Skin of body (tissue), 3 donors: ENCODE measurements at places on chromosomes 12 and 14. TPM values are rescaled to one million over a fixed set of nuclear protein-coding genes. Genes with fewer than 3 reads are reported as not detected.

Gene NID2
- total RNA-seq: 68.8 TPM

- DNase-seq: no peak
Observed at GRCh38 chr14:88798156-88798555, 5.4 kb upstream of the EML5 start.

GRCh38 chr12:12091977-12092663 is 21.4 kb downstream of the BCL2L14 start:
- no peak for DNase-seq

DNA sequence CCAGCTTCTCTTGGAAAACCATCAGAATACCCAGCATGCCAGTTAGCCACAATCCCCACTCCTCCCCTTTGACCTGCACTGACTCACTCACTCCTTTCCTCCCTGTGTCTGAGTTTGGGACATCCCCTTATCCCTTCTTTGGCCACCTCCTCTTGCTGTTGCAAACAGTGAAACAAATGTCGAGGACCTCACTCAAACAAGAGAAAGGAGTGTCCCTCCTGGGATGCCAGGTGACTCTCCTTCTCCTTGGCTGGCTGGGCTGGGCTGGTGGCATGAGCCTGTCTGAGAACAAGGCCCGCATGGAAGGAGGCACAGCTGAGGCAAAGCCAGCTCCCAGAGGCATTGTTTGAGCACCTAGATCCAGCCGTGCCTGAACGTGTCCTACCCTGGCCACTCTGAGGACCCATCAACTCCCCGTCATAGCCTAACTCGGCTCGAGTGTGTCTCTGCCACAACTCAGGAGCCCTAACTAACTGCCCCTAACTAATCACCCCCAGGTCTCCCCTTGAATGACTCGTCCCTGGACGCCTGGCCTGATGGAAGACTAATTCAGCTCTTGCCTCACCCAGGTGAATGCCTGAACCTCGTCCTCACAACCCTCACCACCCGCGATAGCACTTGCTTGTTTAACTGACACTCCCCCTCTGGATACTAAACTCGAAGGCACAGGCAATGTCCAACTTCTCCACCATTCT is 43.0 kb downstream of the NCOR2 start:
- no peak for DNase-seq

DNA sequence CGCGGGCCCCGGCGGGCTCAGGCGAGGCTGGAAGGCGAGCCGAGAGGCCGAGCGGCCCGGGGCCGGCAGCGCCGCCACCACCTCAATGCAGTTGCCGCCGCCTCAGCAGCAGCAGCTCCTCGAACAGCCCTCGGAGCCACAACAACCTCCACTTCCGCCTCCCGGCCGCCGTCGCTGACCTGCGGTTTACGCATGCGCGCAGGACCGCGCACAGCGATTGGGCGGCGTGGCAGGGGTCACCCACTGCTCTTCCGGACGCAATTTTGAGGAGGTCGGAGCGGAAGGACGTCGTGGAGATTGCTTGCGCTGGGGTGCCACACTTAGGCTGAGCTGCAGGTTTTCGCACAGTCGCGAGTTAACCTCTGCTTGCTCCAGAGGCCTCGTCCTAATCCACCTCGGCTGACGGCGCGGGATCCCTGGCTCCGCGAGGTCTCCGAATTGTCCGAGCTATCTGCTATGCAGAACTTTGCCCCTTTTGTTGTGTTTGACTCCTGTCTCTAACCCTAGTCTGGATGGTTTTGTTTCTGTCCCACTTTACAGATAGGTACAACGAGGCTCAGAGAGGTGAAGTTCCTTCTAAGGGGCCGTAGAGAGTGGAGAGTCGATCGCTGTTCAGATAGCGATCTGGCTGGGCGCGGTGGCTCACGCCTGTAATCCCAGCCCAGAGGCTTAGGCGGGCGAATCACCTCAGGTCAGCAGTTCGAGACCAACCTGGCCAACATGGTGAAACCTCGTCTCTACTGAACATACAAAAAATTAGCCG is at the start of the genes ACAD10 and BRAP:
Gene ACAD10 (plus strand): TSS at position 243 of the 763 bp plus-strand sequence. CDS start 6,657 bp downstream, outside the sequence.
Gene BRAP (minus strand): TSS at position 146 of the 763 bp plus-strand sequence. CDS start 164 bp downstream, outside the sequence.
- DNase-seq: peak; percentile 85

- no peak for DNase-seq
Observed at GRCh38 chr12:47903151-47903611, 1.6 kb downstream of the VDR start.

- no peak for DNase-seq
Observed at GRCh38 chr12:120230974-120231315, 30.0 kb upstream of the RPLP0 start.

Gene SNAPC1
- 5.8 TPM for total RNA-seq

DNA sequence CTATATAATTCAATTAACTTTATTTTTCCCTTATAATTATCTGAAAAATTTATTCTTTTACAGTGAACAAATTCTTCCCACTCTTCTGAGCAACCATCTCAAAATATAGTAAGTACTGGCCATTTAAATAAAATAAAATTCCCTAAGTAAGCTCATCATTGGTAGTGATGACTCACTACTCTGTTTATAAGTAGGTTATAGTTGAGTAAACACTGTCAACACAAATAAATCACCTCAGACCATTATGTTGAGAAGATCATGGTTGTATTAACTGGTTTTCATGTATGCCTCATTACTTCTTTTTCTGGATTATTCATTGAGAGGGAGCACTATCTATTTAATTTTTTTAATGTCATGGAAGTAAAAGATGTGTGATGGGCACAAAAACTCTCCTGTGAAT is 220.5 kb downstream of the SEC23A start:
- no peak for DNase-seq

Gene CLEC4C
- total RNA-seq: 0.30 TPM

DNA sequence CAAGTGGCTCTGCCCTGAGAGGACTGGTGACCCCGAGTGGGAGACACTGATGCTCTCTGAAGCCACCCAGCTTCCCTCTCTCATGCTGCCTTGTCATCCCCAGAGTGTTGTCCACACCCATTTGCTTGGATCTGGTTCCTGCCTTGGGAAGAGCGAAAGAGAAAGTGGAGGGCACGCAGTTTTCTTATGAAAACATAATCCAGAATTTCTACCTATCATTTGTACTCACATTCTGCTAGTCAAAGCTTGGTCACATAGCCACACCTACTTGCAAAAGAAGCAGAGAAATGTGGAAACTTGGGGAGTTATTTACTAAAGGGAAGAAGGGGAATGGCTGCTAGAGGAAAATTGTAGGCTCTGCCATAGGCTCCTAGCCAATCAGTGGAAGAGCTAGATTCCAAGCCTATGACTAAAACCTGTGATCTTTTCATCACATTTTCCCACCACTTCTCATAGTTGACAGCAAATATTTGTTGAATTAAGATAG is 326.3 kb downstream of the ZFP36L1 start:
- peak; percentile 61 for DNase-seq

DNA sequence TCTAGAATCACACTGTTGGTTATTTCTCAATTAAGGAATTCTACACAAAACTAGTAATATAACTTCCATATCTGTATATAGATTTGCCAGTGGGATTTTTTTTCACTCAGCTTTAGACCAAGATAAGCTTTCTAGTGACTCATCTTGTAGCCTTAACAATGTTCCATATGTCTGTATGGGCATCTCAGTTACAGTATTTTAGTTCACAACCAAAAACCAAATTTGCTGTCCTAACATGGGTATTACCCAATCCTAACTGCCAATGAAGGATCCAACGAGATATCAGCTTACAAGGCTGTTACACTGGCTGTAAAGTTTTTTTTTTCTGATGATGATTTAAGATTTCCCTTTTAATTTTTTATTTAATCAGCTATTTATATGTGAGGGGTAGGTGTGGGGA is 31.5 kb upstream of the KRR1 start:
- DNase-seq: no peak

Gene DIO3
- total RNA-seq: 1.7 TPM

GRCh38 chr12:49276304-49277290 is 11.7 kb downstream of the TUBA1C start:
- DNase-seq: no peak

Gene TC2N
- 20.2 TPM for total RNA-seq

DNA sequence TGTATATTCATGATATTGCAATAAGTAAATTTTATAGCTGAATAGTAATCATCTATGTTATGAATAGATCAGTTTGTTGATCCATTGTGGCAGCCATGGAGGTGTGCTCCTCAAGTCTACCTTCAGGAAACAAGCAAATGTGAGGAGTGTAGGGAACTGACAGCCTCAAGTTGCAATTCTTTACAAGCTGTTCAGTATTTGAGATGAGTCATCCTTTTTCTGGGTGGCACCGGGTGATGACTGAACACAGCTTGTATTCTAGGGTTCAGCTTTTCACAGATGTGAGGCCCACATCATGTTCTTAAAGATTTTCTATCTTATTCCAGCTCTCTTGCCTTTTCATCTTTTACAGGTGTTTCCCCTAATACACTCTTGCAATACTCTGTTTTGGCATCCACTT is 452.4 kb downstream of the KCNH5 start:
- DNase-seq: no peak

GRCh38 chr14:81435391-81436295 is 35.5 kb upstream of the STON2 start:
- DNase-seq: no peak

DNA sequence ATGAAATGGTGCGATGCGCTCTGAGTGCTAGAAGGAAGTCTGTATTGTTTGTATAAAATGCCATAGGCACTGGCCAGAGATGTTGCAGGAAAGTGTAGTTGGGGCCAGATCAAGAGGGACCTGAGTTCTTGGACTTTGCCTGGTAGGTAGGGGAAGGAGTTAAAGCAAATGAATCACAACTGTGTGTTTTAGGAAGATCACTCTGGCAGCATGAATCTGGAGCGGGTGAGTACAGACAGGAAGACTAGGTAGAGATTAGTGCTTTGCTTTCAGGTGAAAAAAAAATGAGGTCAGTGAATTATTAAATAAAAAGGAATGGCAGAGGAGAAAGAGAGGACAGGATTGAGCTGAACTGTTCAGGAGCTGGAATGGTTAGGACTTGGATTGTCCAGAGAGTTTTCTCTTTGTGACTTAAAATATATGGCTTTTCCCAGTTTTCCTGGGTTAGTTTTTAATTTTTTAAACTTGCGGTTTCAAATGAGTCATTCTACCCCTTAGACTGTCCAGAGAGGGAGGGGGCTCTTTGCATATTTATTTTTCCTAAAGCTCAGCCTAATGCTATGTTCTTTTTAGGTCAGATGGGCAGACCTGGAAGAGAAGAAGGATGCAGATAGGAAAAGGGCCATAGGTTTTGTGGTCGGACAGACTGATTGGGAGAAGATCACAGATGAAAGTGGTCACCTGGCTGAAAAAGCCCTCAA is 41.1 kb downstream of the PROX2 start:
- DNase-seq: no peak

Gene ACSM4
- total RNA-seq: not detected

- no peak for DNase-seq
Observed at GRCh38 chr14:94392510-94392935, 4.1 kb upstream of the SERPINA1 start.

DNA sequence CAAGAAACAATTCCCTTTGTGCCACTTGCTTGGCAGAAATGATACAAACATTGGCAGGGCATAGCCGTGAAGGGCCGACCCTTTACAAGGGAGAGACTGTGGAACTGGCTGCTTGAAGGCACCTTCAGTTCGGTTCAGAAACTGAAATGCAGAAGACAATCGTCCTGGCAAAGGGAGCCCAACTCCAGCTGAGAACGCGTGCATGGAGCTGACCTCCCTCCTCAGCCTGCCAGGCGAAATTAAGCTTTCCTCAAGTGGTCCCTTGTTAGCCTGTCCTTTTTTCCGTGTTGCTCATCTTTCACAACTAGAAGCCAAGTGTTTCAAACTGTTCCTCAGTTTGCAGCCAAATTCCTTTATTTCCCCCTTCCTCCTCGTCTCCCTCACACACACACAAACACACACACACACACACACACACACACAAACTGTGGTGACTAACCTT is 8.1 kb downstream of the LGR5 start:
- DNase-seq: no peak

DNA sequence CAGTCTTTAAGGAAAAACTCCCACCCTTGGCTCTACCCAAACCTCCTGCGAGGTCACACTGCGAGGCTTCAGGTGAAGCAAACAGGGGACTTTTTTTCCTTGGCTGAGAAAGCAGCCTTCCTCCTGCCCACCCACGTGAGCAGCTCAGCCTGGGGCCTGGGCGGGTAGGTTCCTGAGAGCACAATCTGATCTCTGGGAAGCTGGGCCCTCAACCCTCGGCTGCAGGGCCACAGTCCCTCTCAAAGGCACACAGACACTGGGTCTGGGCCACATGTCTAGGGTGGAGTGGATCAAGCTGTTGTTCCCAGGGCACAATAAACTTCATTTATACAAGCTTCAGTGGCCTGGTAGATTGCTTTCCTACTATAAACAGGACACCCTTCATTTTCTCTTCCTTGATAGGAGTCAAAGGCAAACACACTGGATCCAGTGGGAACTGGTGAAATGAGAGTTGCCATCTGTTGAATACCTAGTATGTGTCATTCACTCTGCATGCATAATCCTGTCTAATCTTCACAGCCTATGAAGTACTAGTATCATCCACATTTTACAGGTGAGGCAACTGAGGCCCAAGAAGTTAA is 41.3 kb upstream of the PNMA1 start:
- no peak for DNase-seq

- DNase-seq: no peak
Observed at GRCh38 chr12:1188016-1188415, 197.0 kb downstream of the ERC1 start.

- DNase-seq: no peak
Observed at GRCh38 chr14:53545217-53545616, 392.1 kb upstream of the DDHD1 start.
